Fibroblast of skin of right quadriceps (primary cell): ENCODE measurements at places on chromosomes 7 and 10.

- no peak for DNase-seq
Observed at GRCh38 chr7:137657476-137658189, 189.1 kb downstream of the DGKI start.

DNA sequence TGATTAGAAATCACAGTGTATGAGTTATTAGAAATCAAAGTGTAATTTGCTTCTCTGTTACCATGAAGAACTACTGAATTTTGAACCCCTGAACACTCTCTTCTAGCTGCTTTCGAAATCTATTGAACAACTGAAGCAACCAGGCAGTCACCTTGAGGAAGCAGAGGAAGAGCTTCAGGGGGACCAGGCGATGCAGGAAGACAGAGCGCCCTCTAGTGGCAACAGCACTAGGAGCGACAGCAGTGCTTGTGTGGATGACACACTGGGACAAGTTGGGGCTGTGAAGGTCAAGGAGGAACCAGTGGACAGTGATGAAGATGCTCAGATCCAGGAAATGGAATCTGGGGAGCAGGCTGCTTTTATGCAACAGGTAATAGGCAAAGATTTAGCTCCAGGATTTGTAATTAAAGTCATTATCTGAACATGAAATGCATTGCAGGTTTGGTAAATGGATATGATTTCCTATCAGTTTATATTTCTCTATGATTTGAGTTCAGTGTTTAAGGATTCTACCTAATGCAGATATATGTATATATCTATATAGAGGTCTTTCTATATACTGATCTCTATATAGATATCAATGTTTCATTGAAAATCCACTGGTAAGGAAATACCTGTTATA lies 170.7 kb downstream of the HDAC9 start:
- DNase-seq, result peak; percentile 62

- DNase-seq, result no peak
Observed at GRCh38 chr7:148723846-148724245, 25.1 kb downstream of the CUL1 start.

GRCh38 chr10:113735913-113736312 lies 15.6 kb upstream of the PLEKHS1 start:
- no peak for DNase-seq

DNA sequence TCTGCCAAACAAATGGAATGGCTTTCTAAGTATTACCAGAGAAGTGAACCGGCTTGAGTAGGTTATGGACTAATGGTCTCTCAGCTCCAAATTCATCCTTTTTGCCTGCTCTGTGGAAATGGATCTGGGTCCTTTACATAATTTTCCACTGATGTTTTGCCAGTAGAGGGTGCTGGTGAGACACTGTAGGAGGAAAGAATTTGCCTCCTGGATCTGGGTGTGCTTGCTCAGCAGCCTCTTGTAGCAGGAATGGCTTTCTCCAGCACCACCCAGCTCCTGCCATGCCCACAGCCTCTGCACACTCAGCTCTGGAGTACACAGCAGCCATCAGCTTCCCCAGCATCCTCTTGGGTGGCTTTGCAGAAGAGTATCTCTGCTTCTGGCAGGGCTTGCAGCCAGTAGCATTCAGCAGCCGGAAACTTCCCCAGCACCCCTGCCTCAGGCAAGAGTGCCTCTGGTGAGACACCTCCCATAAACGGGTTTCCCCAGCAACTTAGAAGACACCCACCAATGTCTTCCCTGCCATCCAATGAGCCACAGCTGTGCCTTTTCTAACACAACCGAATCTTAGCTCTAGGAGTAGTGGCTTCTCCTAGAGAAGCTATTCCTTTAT lies 235.0 kb upstream of the PLPP4 start:
- DNase-seq, result peak; percentile 35

GRCh38 chr10:94546901-94547185 lies 1.3 kb downstream of the HELLS start:
- DNase-seq, result peak; percentile 11
